ENCODE measurements at places on chromosomes 11 and 22. TPM values are rescaled to one million over a fixed set of nuclear protein-coding genes. Genes with fewer than 3 reads are reported as not detected.

GRCh38 chr11:68583041-68583446, 101.3 kb upstream of the GAL start:
- DNase-seq = no peak

GRCh38 chr11:28674433-28675103, 566.4 kb downstream of the METTL15 start:
- no peak for DNase-seq

ME3 gene
- 52.2 TPM for total RNA-seq

DNA sequence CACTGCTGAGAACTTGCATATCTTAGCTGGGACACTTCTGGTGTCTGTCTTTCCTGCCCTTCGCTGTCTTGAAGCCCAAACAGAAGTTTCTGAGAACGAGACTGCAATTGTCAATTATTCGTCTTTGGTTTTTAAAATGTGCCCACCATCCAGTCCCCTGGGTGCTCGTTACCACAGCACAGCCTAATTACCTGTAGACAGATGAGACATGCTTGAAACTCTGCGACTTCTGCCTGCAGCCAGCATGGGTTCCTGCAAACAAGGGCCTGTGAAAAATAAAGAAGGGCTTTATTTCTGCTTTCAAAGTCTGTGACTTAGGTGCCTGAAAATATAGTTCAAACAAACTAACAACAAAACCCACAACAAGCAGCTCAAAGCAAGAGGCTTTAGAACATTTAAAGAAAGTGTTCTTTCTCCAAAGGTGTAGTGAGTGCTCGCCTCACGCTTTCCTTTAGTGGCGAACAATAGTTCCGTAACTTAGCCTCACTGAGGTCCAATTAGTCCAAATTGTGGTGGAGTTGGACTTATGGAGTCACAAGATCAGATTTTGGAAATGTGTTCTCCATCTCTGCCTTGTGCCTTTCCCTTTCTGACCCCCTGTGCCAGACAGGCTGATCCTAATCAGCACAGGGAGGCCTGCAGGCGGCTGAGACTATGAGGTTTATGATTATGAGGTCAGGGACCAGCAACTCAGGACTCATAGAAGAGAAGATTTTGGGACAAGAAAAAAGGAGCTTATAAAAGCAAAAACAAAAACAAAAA, 20.4 kb upstream of the GRAMD1B start:
- no peak for DNase-seq

DNA sequence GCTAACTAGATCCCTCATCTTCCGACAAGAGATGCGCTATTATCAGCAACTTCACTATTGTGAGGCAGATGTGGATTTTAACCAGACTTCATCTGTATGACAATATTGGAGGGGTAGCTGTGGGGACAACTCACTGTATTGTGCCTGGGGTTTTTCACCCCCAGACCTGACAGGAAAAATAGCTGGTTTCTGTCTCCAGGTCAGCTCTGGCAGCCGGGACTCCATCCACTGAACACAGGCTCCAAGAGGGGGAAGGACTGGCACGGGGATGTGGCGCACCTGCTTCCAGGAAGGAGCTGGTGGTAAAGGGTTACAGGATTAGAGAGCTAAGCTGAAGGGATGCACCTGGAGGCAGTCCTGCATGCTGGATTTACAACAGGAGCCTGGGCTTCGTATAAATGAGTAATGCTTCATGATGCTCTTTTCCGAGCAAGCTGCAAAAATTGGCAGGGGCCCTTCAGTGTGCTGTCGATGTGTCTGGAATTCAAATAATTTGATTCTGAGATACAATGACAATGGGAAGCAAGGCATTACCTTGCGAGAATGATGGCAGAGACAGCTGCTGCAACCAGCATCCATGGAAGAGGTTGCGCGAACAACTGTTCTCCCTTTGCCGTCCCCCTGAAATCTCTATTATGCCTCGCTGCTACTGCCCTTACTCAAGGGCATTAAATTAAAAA, 49.5 kb downstream of the LMO2 start:
- DNase-seq = no peak

- DNase-seq = peak; percentile 11
Measured at GRCh38 chr11:71206186-71206585, 46.2 kb downstream of the SHANK2 start.

GRCh38 chr11:75203138-75203537, 37.4 kb upstream of the TPBGL start:
- DNase-seq = no peak

PANX3 gene
- not detected for total RNA-seq

OLFML1 gene
- total RNA-seq = 48.0 TPM

PRODH gene
- total RNA-seq = 1.1 TPM

Data from urinary bladder (tissue), 4 donors.